ENCODE measurements at places on chromosomes 13 and 19.

DNA sequence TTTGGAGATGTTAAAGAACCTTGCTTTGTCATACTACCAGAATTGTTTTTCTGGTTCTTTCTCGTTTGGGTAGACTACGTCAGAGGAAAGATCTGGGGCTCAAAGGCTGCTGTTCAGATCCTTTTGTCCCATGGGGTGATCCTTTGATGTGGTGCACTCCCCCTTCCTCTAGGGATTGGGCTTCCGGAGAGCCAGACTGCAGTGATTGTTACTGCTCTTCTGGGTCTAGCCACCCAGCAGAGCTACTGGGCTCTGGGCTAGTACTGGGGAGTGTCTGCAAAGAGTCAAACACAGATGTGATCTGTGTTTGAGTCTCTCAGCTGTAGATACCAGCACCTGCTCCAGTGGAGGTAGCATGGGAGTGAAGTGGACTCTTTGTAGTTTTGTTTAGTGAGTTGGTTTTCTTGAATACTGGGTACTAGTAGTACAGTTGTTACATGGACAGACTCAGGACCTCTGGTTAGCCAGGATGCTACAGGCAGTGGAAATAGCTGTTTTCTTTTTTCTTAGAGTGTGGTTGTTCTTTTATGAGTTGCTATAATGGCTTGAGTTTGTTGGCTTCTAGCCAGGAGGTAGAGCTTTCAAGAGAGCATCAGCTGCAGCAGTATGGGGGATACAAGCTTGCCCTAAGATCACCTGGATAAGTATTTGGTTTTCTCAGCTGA is 34.4 kb downstream of the DNAJC15 start:
- DNase-seq, result no peak

GRCh38 chr19:10727685-10728201 is 9.9 kb downstream of the DNM2 start:
- no peak for DNase-seq

DNA sequence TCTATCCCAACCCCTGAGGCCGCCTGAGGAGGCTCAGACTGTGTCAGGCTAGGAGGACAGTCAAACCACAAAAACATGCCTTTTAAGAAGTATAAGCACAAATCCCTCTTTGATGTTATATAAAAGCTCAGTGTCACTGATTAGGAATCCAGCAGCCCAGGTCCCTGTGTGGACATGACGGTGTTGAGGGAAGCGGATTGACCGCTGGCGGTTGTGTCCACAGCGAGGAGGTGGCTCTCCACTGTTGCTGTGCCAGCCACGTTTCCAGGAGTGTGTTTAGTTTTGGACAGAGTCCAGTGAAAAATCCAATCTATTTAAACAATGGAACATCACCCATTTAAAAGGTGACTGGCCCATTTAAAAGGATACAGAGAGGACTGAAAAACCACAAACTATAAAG is 7.5 kb upstream of the GJA3 start:
- no peak for DNase-seq

DNA sequence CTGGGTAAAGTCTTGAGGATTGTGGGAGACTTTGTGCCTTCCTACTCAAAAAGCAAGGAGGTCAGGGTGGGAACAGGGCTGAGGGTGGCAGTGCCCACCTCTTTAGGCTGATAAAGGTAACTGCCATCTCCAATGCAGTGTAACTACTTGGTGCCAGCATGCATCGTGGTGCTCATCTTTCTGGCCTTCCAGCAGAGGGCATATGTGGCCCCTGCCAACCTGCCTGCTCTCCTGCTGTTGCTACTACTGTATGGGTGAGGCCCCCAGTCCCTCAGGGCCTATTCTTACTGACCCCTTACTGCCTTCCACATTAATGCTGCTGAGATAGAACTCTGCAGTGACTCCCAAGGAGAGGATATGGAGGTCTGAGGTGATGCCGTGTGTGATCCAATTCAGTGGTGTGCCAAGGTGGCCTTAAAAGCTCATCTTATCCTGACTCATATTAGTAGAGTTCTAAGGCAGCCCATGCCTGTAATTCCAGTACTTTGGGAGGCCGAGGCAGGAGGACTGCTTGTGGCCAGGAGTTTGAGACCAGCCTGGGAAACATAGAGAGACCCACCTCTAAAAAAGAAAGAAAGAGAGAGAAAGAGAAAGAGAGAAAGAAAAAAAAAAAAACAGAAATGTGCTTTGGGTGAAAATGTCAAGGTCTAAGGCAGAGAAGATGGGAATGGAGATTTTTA is 9.7 kb upstream of the ARHGAP45 start:
- DNase-seq, result no peak

DNA sequence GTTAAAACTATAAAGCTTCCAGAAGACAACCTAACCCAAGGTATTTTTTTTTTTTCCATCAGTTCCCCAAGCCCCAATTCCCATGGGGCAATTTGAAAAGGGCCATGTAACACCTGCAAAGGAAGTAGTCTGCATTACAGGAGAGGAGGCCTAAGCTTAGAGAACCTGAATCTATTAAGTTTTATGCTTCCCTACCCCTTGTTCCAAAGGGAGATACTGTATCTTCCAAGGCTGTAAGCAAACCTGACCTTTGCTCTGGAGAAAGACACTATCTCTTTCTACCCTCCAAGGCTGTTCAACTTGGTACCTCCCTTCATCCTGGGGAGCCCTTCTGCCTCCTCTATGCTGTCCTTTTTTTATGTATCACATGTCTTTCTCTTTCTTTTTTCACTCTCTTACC is 15.0 kb downstream of the KATNAL1 start:
- DNase-seq, result no peak
